Bronchial epithelial cell (primary cell): ENCODE measurements at places on chromosomes 7 and 10. TPM values are rescaled to one million over a fixed set of nuclear protein-coding genes. Genes with fewer than 3 reads are reported as not detected.

DNA sequence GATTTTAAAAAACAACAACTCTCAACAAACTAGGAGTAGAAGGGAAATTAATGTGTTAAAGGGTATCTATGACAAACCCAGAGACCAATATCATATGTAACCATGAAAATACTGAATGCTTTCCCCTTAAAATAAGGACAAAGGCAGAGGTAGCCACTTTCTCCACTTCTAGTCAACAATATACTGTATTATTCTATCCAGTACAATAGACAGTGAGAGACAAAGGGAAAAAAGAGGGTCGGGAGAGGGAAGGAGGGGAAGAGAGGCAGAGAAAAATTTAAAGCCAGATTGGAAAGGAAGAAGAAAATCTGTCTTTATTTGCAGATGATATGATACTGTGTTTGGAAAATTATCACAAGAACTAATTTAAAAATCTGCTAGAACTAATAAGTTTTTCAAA, 39.1 kb upstream of the WDFY4 start:
- no peak for DNase-seq

DNA sequence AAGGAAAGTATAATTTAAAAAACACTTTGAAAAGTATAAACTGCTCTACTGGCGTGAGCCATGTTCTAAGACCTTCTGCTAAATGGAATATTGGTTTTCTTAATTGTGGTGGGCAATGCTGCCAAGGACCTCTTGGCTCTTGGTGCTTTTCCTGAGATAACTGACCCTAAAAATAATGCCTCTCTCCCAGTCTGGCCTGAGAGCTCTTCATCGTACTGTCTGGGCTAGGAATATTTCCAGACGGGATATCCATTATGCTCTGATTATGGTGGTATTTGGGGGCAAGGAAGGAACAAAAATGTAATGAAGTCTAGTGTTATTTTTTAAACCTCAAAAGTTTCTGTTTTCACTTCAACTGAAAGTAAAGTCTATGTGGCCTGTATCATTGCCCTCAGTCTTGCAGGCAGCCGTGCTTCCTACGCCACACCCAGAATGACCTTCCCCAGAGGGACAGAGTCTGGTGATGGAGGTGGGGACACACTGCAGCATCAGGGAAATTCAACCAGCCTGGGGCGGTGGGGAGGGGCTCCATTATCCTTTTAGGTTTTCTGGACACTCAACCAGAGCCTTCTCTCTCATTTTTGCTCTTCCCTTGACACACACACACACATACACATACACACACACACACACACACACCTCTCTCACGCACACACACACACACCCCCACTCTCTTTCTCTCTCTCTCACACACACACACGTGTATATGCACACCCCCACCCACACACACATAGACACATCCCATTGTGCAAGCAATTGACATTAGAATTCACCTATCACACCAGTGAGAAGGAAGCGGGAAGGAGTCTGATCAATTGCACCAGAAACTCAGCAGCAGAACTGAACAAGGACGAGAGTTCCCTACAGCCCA, 99.6 kb downstream of the LRRC18 start:
- no peak for DNase-seq

DNA sequence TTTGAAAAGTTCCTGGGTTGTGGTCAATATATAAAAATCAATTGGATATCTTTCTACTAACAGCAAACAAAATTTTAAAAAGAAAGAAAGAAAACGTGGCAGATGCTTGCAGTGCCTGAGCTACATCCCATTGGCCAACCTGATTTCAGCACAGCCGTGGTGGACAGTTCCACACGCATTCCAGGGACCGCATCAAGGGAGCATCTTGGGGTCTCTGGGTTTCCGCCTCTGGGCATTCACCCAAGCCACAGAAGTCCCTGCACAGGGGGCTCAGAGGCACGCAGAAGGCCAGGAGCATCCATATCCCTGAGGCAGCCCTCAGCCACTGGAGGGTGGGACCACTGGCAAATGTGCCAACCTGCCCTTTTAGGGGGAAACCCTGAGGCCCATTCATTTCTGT, 254.5 kb upstream of the RNF32 start:
- no peak for DNase-seq

- DNase-seq, result no peak
These were observed 299.0 kb downstream of the MALRD1 start for GRCh38 chr10:19347621-19348020.

The EGFR gene
- 114 and 137 TPM in 2 replicates for total RNA-seq

The PNLIP gene
- under 0.01 TPM in 2 replicates for total RNA-seq

The CDCA7L gene
- total RNA-seq, result 11.5 and 40.3 TPM in 2 replicates

The PTPRZ1 gene
- 2.6 and 3.5 TPM in 2 replicates for total RNA-seq

The ITGA8 gene
- total RNA-seq, result under 0.01 TPM in 1 of 2 replicates, not detected in the other

The DLG5 gene
- 38.0 and 45.3 TPM in 2 replicates for total RNA-seq

The STEAP4 gene
- 3.5 and 3.9 TPM in 2 replicates for total RNA-seq

The RNF133 gene
- 0.13 and 0.26 TPM in 2 replicates for total RNA-seq

The HTR7 gene
- total RNA-seq, result 15.5 and 16.3 TPM in 2 replicates

The HOXA5 gene
- total RNA-seq, result not detected in 2 replicates

The CXCL12 gene
- under 0.01 and 1.3 TPM in 2 replicates for total RNA-seq
